ENCODE measurements at places on chromosomes 7 and 10. TPM values are rescaled to one million over a fixed set of nuclear protein-coding genes. Genes with fewer than 3 reads are reported as not detected.

- DNase-seq: no peak
These were observed 200.4 kb downstream of the FAM107B start for GRCh38 chr10:14574291-14574690.

DNA sequence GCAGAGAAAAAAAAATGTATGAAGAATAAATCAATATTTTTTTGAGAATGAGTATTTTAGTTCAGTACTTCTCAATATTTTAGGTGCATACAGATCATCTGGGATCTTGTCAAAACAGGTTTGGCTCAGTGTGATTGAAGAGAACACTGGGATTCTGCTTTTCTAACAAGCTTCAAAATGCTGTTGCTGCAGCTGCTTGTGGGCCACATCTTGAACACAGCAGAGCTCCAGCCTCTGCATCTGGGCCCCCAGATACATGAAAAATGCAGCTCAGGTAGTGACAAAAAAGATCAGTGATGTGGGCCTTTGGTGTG, 1177.1 kb upstream of the C7orf33 start:
- DNase-seq: no peak

DNA sequence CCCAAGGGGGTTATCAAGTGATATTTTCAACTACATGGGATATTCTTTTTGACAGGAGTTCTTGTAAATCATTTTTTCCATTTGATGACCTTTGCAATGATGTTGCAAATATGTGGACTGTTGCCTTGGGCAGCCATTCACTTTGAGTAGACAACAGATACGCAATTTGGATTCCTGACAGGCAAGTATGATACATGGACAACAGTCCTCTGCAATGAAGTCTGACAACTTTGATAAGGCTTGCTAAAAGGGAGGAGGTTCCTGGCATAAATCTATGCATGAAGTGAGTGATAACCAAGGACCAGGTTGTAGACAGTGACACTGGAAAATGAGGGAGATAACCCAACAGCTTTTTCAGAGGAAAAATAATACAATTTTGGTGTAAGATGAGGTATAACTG, 17.7 kb downstream of the LRRD1 start:
- DNase-seq: no peak

- no peak for DNase-seq
These were observed 70.0 kb upstream of the HGF start for GRCh38 chr7:81839708-81840369.

DNA sequence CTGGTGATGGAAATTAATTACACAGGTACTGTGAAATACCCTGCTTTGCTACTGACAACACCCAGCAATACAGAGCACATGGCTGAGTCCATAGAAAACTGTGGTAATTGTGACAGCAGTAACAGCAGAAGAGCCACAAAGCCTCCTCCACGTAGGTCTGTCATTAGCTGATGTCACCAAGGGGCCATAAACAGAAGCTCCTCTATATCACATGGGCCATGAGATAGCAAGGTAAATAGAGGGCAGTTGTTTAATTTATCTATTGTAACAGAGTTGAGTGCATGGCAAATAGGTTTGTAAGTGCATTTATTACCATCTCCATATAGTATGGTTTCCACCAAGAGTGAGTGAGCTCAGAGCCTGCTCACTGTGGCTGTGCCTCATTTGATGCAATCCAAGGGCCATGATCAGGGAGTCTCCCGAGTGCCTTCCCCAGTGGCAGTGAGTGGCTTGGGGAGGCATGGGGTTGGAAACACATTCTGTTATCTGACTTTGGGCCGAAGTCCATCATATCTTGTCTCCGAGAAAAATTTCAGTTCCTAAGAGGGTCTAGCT, 281.2 kb downstream of the SKAP2 start:
- no peak for DNase-seq

PAX4 gene
- total RNA-seq: not detected
